ENCODE measurements at places on chromosomes 7 and 10. TPM values are rescaled to one million over a fixed set of nuclear protein-coding genes. Genes with fewer than 3 reads are reported as not detected.
A peak's percentile ranks its signal among the peaks of the same experiment; 100 is the strongest.

DNA sequence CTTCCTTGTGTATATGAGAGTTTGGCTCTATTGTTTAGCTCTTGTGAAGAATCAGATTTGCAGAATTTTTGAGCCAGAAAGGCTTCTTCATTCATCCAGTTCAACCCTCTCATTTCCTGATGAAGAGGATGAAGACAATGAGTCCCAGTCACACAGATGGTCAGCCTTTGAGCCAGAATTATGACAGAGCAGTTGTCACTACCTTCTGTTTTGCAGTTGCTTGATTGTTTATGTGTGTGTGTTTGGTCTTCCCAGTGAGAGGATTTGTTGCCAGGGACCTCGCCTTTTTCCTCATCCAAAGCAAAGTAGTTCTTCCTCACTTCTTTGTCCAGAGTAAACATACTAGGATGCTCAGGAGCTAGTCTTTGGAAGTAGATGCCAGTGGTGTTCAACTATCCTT lies 15.6 kb downstream of the MDFIC start:
- DNase-seq, result no peak

- no peak for DNase-seq
Observed at GRCh38 chr7:77328669-77329068, 87.5 kb downstream of the GSAP start.

GRCh38 chr10:43196131-43196980 lies 58.1 kb downstream of the CSGALNACT2 start:
- DNase-seq, result peak; percentile 4

- DNase-seq, result no peak
Observed at GRCh38 chr7:139439375-139439774, 44.1 kb downstream of the KLRG2 start.

DNA sequence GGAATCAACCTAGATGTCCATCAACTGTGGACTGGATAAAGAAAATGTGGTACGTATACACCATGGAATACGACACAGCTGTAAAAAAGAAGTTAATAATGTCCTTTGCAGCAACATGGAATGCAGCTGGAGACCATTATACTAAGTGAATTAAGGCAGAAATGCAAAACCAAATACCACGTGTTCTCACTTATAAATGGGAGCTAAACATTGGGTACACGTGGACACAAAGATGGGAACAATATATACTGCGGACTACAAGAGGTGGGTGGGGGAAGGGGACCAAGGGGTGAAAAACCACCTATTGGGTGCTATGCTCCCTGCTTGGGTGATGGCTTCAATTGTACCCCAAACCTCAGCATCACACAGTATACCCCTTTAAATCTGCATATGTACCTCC lies 385.5 kb downstream of the SORCS3 start:
- DNase-seq, result no peak

- DNase-seq, result no peak
Observed at GRCh38 chr7:20199015-20199737, 18.0 kb downstream of the MACC1 start.

The MSMB gene
- not detected for total RNA-seq

Measured in frontal cortex (tissue), 4 donors.